ENCODE measurements at places on chromosomes 6 and 20. TPM values are rescaled to one million over a fixed set of nuclear protein-coding genes. Genes with fewer than 3 reads are reported as not detected.

SYTL3 gene
- total RNA-seq, result 13.2 TPM

UNC5CL gene
- 0.22 TPM for total RNA-seq

SLC22A2 gene
- total RNA-seq, result 0.11 TPM

ISM1 gene
- total RNA-seq, result not detected

PNLDC1 gene
- not detected for total RNA-seq

TRIM31 gene
- 0.11 TPM for total RNA-seq

CD109 gene
- 181 TPM for total RNA-seq

RNF39 gene
- 0.65 TPM for total RNA-seq

MED20 gene
- total RNA-seq, result 49.7 TPM

HLA-DQB1 gene
- total RNA-seq, result not detected

HIVEP1 gene
- 29.1 TPM for total RNA-seq

CCM2L gene
- not detected for total RNA-seq

NRSN1 gene
- not detected for total RNA-seq

KCNK15 gene
- not detected for total RNA-seq

C6orf52 gene
- total RNA-seq, result not detected

HMGCLL1 gene
- total RNA-seq, result not detected

CLVS2 gene
- 1.6 TPM for total RNA-seq

C6orf141 gene
- not detected for total RNA-seq

AVP gene
- not detected for total RNA-seq

TPMT gene
- 7.5 TPM for total RNA-seq

ELOVL2 gene
- total RNA-seq, result not detected

MKKS gene
- total RNA-seq, result 4.7 TPM

PDYN gene
- not detected for total RNA-seq

SSTR4 gene
- 0.43 TPM for total RNA-seq

FLRT3 gene
- 35.9 TPM for total RNA-seq

HLA-DQA2 gene
- not detected for total RNA-seq

GPR63 gene
- 2.1 TPM for total RNA-seq

SAPCD1 gene
- 0.79 TPM for total RNA-seq

CCN5 gene
- total RNA-seq, result 0.54 TPM

ULBP3 gene
- total RNA-seq, result 9.7 TPM

FBXO5 gene
- total RNA-seq, result 9.4 TPM

All from placental epithelial cell (primary cell).